ENCODE measurements at places on chromosomes 11 and 22.

GRCh38 chr22:27218012-27218920, 560.9 kb downstream of the MIAT start:
- DNase-seq, result no peak

DNA sequence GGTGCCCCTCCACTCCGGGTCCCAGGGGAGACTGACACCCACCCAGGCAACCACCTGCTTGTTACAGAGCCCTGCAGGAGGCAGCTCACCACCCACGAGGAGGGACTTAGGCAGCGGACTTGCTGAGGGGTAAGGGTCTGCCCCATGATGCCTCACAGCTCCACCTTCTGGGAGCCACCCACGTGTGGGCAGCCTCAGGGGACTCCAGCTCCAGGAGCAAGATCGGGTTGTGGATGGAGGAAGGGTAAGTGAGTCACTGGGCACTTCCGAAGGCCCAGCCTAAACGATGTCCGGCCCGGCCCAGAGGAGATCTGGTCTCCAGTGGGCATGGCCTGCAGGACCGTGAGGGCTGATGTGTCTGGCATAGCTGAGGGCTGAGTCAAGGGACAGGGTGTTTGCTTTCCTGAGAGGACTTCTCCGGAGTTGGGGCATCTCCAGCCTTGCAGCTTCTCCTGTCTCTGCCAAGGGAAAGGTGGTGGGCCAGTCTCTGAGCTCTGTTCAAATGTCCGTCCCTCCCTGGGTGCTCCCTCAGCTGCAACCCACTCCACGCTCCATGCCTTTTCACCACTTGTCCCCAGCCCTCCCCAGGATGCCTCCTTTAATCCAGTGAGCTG, 32.3 kb upstream of the P2RY2 start:
- no peak for DNase-seq

DNA sequence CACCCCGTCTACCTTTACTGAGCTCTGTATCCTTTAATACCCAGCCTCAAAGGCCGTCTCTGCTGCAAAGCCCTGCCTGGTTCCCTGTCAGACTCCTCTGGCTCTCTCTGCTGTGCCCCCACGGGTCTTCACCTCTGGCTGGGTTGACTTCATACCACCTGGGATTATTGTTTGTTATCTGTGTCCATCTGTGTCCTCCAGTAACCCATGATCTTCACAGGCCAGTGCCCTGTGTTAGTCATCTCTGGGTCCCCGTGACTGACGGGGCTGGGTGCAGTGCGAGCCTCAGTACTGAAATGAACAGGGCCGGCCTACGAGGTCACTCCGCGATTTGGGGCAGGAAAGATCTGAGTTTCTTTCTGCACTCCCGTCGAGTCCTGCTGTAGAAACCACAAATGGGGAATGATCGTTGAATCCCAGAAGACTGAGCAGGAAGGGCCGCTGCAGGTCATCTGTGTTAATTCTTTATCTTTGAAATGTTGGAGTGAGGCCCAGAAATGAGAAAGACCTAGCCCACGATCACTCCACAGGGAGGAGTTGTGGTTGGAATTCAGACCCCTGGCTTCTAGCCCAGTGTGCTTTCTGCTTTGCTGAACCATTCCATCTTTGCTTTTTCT, 12.3 kb upstream of the TUB start:
- DNase-seq, result no peak

- DNase-seq, result no peak
Measured at GRCh38 chr11:17418444-17419081, 30.1 kb upstream of the KCNJ11 start.

Measured in stimulated activated CD4-positive, alpha-beta T cell treated with anti-CD3 and anti-CD28 coated beads, TNF-alpha, amount 100 ng/mL, for 24 hours (primary cell).